ENCODE measurements at places on chromosomes 5 and 9.

GRCh38 chr5:128857076-128857677, 108.1 kb upstream of the SLC27A6 start:
- DNase-seq, result no peak

DNA sequence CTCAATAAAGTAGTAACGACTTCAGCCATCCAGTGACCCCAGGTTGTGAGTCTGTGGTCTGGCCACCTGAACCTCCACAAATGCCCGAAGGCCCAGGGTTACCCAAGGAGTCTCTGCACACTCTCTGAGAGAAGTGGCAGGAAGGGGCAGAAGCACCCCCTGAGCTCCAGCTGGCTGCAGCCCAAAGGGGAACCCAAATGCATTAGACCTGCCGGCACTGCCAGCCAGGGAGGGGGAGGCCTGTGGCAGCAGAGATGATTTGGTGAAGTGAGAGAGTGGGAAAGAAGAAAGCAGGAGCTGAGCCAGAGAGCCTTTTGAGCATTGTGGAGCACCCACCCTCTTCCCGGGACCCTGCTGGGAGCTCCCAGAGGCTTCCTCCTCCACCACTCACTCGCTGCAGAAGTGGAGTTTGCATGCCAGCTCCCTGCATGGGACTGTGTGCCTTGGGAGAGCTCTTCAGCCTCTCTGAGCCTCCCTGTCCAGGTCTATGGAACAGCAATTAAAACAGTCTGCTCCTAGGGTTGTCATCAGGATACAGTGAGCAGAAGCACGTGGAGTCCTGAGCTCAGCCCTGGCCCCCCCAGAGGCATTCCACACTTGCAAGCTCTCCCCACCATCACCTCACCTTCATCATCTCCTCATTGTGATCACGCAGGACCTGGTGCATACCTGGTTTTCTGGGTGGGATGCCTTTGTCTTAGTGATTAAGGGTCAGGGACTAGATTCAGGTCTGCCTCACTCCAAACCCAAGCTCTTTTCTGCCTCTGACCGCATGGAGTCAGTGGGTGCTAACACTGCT, 13.8 kb upstream of the ANGPTL2 start:
- DNase-seq, result no peak

GRCh38 chr5:97923997-97924396, 741.0 kb upstream of the RIOK2 start:
- no peak for DNase-seq

GRCh38 chr5:10578293-10578665, 14.4 kb downstream of the ANKRD33B start:
- DNase-seq, result no peak
